ENCODE measurements at places on chromosomes 11 and 22. TPM values are rescaled to one million over a fixed set of nuclear protein-coding genes. Genes with fewer than 3 reads are reported as not detected.
A peak's percentile ranks its signal among the peaks of the same experiment; 100 is the strongest.

ZP1 gene
- not detected for total RNA-seq

PLEKHA7 gene
- 25.6 TPM for total RNA-seq

DNA sequence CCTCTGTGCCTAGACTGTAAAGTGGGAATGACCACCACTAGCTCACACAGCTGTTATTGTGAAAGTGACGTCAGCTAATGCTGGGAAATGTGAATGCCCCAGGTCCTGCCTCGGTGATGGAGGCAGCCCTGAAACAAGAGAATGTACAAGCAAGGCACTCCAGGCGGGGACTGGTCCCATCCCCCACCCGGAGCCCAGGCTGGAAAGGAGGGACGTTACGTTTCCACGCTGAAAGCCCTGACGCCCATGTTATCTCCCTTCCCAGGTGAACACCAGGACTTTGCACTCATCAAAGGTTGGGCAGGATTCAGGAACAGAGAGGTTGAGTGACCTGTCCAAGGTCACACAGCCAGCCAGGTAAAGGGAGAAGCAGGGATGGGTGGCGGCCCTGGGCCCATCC is 784 bp downstream of the SULT4A1 start:
- no peak overlapping the region for H3K27ac ChIP-seq
- peaks cover 22% of the 10 kb centered on the region for H3K4me1 ChIP-seq
- peak overlapping the region; percentile 61 for H3K4me3 ChIP-seq
- DNase-seq, result no peak

- H3K27me3 ChIP-seq, result peaks cover 4% of the 10 kb centered on the region
- peak overlapping the region; percentile 38 for H3K27ac ChIP-seq
- H3K36me3 ChIP-seq, result no peaks in the 10 kb centered on the region
- DNase-seq, result no peak
- H3K4me1 ChIP-seq, result no peaks in the 10 kb centered on the region
- H3K4me3 ChIP-seq, result peak overlapping the region; percentile 49
These were observed 1.0 kb upstream of the SESN3 start for GRCh38 chr11:95231881-95232605.

ME3 gene
- total RNA-seq, result 3.4 TPM

- no peaks in the 10 kb centered on the region for H3K27me3 ChIP-seq
- no peak for DNase-seq
- no peak overlapping the region for H3K27ac ChIP-seq
- H3K4me3 ChIP-seq, result no peak overlapping the region
- H3K36me3 ChIP-seq, result no peaks in the 10 kb centered on the region
These were observed 46.3 kb downstream of the PIK3C2A start for GRCh38 chr11:17161515-17161914.

DNA sequence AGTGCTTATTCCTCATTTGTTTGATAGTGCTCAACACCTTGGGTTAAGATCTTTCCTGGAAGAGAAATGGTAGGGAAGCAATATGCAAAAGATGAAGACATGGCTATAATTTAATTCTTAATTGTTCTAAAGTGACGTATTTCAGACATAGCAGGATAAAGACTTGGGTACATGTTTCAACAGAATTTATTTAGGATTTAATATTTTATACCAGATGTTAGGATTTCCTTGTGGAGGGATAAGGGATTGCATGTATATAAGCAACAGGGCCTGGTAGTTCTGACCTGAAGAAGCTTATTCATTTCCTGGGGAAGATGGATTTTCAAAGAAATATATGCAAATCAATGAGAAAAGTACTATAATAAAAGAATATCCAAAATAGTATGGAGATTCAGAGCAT is 163.8 kb downstream of the FAT3 start:
- no peak for DNase-seq
- H3K4me1 ChIP-seq, result no peaks in the 10 kb centered on the region

DNA sequence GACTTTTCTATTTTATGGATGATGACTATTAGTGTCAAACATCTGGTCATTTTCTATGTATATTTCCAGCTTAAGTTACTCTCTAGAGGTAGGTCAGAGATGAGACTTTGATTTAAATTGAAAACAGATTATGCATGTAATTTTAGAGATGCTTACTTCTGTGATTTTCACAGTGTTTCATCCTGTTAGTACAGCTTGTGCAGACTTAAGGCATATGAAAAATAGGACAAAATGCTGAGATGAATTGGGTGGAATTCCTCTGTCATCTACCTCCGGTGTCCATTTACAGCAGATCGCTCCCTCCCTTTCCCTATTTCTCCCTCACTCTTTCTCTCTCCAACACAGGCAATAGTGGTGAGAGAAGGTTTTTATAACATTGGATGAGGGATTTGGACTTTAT is 14.1 kb downstream of the JAM3 start:
- H3K27me3 ChIP-seq, result no peaks in the 10 kb centered on the region
- no peaks in the 10 kb centered on the region for H3K4me1 ChIP-seq
- no peak for DNase-seq
- H3K36me3 ChIP-seq, result no peaks in the 10 kb centered on the region
- no peak overlapping the region for H3K4me3 ChIP-seq

C22orf39 gene
- 28.2 TPM for total RNA-seq

GRCh38 chr11:93537767-93538261 is 5.4 kb downstream of the SMCO4 start:
- no peak overlapping the region for H3K4me3 ChIP-seq
- H3K27ac ChIP-seq, result no peak overlapping the region
- H3K4me1 ChIP-seq, result peaks cover 8% of the 10 kb centered on the region
- no peak for DNase-seq
- H3K27me3 ChIP-seq, result no peaks in the 10 kb centered on the region
- no peaks in the 10 kb centered on the region for H3K36me3 ChIP-seq

DNA sequence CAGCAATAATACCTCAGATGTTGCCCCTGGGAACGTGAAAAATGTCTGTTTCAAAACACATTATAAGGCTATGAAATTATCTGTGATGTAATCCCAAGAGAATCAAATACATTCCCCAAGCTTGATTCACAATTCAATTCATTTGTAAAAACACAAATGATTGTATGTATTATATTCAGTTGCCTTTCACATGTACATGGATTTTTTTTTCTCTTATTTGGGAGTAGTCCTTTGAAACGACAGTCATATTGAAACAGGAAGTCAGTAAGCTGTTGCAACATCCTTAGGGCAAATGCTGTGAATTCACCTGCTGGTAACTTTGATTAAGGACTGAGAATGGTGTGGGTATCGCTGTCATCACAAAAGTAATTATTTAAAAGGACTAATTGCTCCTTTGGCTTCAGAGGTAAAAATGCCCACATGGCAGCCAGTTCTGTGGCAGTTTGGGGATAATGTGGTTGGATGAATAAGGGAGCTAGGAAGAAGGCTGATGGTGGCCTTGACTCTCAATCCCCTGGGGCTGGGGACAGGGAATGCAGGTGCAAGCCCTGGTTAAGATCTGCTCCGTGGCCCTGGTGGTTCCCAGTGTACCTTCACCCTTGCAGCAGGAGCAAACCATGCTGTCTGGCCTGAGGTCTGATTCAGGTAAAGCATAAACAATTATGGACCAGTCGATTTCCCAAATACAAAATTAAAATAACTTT is 13.2 kb downstream of the EHF start:
- no peaks in the 10 kb centered on the region for H3K4me1 ChIP-seq
- no peaks in the 10 kb centered on the region for H3K27me3 ChIP-seq
- H3K36me3 ChIP-seq, result no peaks in the 10 kb centered on the region
- no peak overlapping the region for H3K4me3 ChIP-seq
- no peak for DNase-seq
- H3K27ac ChIP-seq, result no peak overlapping the region

GRCh38 chr11:44870181-44870580 is 80.5 kb downstream of the TP53I11 start:
- H3K27ac ChIP-seq, result no peak overlapping the region
- DNase-seq, result no peak
- H3K27me3 ChIP-seq, result no peaks in the 10 kb centered on the region
- H3K4me3 ChIP-seq, result no peak overlapping the region
- no peaks in the 10 kb centered on the region for H3K36me3 ChIP-seq

MFNG gene
- 1.7 TPM for total RNA-seq

OR8G5 gene
- total RNA-seq, result not detected

C11orf97 gene
- not detected for total RNA-seq

GRCh38 chr11:68057807-68058206 is 19.0 kb downstream of the TCIRG1 start:
- no peak overlapping the region for H3K27ac ChIP-seq
- no peak overlapping the region for H3K4me3 ChIP-seq
- no peak for DNase-seq
- peaks cover 30% of the 10 kb centered on the region for H3K36me3 ChIP-seq
- no peaks in the 10 kb centered on the region for H3K4me1 ChIP-seq
- no peaks in the 10 kb centered on the region for H3K27me3 ChIP-seq

GRCh38 chr11:35662061-35662648 is 420 bp upstream of the TRIM44 start:
- peaks cover 5% of the 10 kb centered on the region for H3K4me1 ChIP-seq
- H3K27ac ChIP-seq, result no peak overlapping the region
- no peak for DNase-seq
- H3K27me3 ChIP-seq, result peaks cover 1% of the 10 kb centered on the region
- no peaks in the 10 kb centered on the region for H3K36me3 ChIP-seq
- H3K4me3 ChIP-seq, result peak overlapping the region; percentile 52

- H3K4me3 ChIP-seq, result no peak overlapping the region
- H3K27me3 ChIP-seq, result no peaks in the 10 kb centered on the region
- H3K27ac ChIP-seq, result no peak overlapping the region
- no peaks in the 10 kb centered on the region for H3K4me1 ChIP-seq
- no peaks in the 10 kb centered on the region for H3K36me3 ChIP-seq
These were observed 15.9 kb downstream of the PGA5 start for GRCh38 chr11:61256710-61257482.

- no peak overlapping the region for H3K4me3 ChIP-seq
- H3K27ac ChIP-seq, result no peak overlapping the region
- DNase-seq, result peak; percentile 59
- H3K4me1 ChIP-seq, result no peaks in the 10 kb centered on the region
- H3K36me3 ChIP-seq, result peaks cover 5% of the 10 kb centered on the region
- H3K27me3 ChIP-seq, result no peaks in the 10 kb centered on the region
These were observed 22.7 kb downstream of the YPEL1 start for GRCh38 chr22:21712751-21713427.

- H3K4me1 ChIP-seq, result no peaks in the 10 kb centered on the region
- no peaks in the 10 kb centered on the region for H3K36me3 ChIP-seq
- peak; percentile 32 for DNase-seq
- no peaks in the 10 kb centered on the region for H3K27me3 ChIP-seq
- H3K4me3 ChIP-seq, result no peak overlapping the region
These were observed 78.0 kb downstream of the MYEOV start for GRCh38 chr11:69371731-69372588.

DNA sequence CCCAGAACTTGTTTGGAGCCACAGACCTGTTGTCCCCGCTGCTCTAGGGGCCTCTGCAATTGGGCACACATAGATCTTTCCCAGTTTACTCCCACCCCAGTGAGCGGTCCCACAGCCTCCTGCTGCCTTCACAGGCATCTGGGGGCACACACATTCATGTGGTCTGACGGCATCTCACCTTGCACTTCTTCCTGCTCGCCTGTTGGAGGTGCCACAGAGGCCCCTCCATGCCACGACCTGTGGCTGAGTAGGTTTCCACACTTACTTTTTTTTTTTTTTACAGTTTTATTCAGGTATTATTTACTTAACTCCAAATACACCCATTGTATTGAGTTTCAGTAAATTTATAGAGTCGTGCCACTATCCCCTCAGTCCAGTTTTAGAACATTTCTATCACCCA is 68.9 kb upstream of the SEPTIN5 start:
- H3K4me3 ChIP-seq, result no peak overlapping the region
- no peaks in the 10 kb centered on the region for H3K27me3 ChIP-seq
- no peak for DNase-seq
- no peak overlapping the region for H3K27ac ChIP-seq
- no peaks in the 10 kb centered on the region for H3K36me3 ChIP-seq

FGF19 gene
- total RNA-seq, result 14.8 TPM

DNA sequence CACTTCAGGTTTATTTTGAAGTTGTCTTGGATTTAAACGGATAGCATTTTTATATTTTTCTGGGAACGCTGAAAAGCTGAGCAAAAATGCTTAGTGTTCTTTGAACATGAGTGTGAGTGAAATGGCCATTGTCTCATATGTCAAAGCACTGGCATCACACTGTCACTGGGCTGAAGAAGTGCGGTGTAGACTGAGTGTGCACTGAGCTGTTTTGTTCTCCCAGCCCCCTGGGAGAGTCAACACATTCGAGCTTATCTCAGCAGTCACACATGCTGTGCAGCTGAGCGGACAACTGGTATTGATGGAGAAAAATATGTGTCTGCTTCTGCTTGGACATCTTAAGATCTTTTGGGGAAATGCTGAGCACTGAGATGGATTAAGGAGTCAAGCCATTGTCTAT is 90.8 kb downstream of the TECTA start:
- peaks cover 2% of the 10 kb centered on the region for H3K4me1 ChIP-seq
- no peak overlapping the region for H3K27ac ChIP-seq
- H3K36me3 ChIP-seq, result no peaks in the 10 kb centered on the region
- H3K4me3 ChIP-seq, result no peak overlapping the region
- H3K27me3 ChIP-seq, result no peaks in the 10 kb centered on the region
- DNase-seq, result no peak

- H3K4me3 ChIP-seq, result no peak overlapping the region
- no peak for DNase-seq
- no peak overlapping the region for H3K27ac ChIP-seq
- no peaks in the 10 kb centered on the region for H3K4me1 ChIP-seq
- H3K36me3 ChIP-seq, result no peaks in the 10 kb centered on the region
- no peaks in the 10 kb centered on the region for H3K27me3 ChIP-seq
These were observed 146.3 kb upstream of the ARHGAP20 start for GRCh38 chr11:110858547-110858921.

DNA sequence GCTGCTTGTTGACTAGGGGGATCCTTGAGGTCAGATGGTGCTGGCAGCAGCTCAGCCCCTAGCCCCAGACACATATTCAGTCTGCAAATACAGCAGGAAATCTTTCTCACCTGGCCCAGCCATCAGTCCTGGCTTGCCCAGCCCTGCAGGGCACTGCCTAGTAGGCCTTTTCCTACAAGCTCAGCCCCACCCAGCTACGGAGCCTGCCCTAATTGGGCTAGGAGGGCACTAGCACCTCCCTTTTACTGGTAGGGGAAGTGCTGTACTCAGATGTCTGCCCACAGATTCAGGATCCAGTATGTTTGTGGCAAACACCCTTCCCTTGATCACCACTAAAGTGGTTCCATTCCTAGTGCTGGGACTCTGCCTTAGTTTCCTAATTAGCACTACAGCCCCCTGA is 257.1 kb upstream of the CADM1 start:
- H3K36me3 ChIP-seq, result no peaks in the 10 kb centered on the region
- no peak for DNase-seq
- peaks cover 16% of the 10 kb centered on the region for H3K27me3 ChIP-seq

DNA sequence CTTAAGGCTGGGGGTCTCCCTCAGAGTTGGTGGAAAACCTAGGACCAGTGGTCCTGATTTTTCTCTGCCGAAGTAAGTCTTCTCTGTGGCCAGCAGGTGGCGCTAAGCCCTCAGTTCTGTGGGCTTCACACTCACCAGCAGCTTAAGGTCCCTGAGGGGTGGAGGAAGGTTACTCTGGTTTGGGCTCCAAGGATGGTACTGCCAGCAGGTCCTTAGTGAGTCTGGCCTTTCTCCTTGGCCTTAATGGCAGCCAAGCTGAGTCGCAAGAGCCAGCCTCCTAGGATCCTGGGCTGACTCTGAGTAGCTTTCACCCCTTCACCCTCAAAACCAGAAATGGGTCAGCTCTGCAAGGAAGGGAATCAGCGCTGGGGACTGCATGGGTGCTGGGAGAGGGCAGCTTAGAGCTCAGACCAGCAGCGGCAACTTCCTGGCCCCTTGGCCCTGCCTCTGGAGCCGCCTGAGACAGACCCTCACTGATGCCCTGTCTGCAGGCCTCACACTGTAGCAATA is 4.4 kb downstream of the KCNJ11 start:
- H3K27me3 ChIP-seq, result no peaks in the 10 kb centered on the region
- H3K4me3 ChIP-seq, result no peak overlapping the region
- H3K4me1 ChIP-seq, result no peaks in the 10 kb centered on the region
- no peaks in the 10 kb centered on the region for H3K36me3 ChIP-seq
- DNase-seq, result peak; percentile 58

P4HA3 gene
- not detected for total RNA-seq
